NCI-H187 treated with DMSO at 0.1 percent for 48 hours (cell line): ENCODE measurements at places on chromosomes 13 and 19.

DNA sequence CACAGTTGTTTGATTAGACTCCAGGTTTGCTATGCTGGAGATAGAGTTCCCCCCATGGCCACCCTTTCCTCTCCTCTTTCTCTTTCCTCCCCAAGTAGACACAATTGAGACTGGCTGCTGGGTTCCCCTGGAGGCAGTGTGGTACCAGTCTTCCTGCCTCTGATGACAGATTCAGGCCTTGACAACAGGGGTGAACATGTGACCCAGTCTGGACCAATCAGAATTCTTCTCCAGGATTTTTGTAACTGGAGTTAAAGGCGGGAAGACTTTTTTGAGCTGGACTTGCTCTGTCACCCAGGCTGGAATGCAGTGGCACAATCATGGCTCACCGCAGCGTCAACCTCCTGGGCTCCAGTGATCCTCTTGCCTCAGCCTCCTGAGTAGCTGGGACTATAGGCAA lies 48.7 kb downstream of the CCNE1 start:
- no peak for DNase-seq

GRCh38 chr13:30421093-30422053 lies 920 bp upstream of the UBE2L5 start:
- peak; percentile 26 for DNase-seq

DNA sequence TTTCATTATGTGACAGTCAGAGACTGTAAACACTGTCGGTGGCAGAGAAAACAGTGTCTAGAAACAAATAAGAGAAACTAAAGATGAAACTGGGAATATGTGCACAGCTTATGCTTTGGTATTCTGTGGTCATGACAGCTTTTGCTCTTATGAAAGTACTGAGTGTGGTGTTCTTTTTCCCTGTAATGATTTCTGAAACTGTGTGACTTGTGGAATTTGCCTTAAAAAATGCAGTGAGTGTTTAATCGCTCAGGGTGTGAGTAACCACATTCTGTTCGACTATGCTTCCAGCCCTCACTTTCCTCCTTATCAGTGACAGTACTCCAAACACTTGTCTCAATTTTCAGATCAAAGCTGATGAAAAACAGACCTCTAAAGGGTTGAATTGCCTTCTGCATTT lies 66.9 kb upstream of the DIAPH3 start:
- DNase-seq: no peak

- DNase-seq: no peak
These were observed 67.3 kb downstream of the FOXO1 start for GRCh38 chr13:40599124-40599523.

GRCh38 chr13:97113231-97114001 lies 108.7 kb upstream of the MBNL2 start:
- peak; percentile 20 for DNase-seq

- DNase-seq: no peak
These were observed 5.5 kb upstream of the SULT2A1 start for GRCh38 chr19:47891622-47891922.

DNA sequence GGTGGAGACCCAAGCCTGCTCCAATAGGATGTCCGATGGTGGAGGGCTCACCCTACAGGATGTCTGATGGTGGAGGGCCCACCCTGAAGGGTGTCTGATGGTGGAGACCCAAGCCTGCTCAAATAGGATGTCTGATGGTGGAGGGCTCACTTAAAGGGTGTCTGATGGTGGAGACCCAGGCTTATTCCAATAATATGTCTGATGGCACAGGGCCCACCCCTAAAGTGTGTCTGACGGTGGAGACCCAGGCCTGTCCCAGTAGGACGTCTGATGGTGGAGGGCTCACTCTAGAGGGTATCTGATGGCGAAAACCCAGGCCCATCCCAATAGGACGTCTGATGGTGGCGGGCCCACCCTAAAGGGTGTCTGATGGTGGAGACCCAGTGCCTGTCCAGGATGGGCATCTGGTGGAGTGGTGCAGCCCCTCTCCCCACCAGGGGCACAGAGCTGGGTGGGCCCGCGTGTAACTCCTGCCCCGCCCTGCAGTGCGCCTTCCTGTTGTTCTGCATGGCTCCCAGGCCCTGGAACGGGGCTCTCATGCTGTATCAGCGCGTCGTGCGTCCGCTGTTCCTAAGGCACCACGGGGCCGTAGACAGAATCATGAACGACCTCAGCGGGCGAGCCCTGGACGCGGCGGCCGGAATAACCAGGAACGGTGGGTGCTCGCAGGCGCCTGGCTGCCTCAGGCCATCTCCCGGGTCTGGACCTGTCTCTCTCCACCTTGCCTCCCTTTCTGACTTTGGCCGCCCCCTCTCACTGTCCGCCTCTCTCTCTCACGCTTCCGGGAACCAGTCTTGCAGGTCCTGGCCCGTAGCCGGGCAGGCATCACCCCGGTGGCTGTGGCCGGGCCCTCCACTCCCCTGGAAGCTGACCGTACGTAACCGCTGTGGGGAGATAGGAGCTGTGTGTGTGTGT lies 5.1 kb downstream of the REEP6 start:
- no peak for DNase-seq

DNA sequence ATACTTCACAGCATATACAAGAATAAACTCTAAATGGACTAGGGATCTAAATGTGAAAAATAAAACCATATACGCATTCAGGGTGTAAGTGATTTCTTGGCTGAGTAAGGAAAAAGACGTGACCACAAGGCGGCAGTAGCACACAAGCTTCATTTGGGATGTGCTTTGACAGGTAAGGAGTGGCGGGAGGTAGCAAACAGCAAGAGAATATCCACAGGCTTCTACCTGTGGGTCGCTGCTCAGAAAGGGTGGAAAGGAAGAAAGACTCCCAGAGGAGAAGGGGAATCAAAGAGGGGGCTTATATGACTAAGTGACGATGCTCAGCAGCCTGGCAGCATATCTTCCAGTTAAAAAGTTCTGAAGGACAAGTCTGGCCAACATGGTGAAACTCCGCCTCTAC lies 2.5 kb upstream of the ZNF121 start:
- DNase-seq: no peak

DNA sequence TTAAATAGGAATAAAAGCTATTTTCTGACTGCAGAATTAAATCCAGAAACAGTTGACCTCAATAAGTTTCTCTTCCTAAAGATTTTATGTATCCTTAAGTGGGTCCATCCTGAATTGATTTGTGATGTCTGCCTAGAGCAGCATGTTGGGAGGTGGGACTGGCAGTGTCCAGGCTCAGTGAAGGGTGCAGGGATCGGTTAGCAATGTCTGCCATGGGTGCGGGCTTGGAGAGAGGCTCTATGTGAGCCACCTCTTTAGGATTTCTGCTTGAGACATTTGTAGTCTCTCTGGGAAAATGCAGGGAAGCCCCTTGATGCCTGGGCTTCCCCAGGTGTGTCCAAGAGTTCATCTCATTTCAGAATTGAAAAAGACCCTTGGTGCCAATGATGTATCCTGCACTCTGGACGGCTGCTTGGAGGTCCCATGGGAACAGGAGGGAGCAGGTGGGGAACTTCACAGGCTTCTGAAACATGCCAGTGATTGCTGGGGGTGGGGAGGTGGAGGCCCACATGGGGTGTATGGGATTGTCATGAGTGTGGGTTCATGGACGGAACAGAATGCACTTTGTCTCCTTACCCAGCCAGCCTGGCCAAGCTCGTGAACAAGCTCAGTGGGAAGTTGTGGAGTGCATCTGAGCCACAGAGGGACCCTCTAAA lies 6.2 kb upstream of the COLGALT1 start:
- no peak for DNase-seq

DNA sequence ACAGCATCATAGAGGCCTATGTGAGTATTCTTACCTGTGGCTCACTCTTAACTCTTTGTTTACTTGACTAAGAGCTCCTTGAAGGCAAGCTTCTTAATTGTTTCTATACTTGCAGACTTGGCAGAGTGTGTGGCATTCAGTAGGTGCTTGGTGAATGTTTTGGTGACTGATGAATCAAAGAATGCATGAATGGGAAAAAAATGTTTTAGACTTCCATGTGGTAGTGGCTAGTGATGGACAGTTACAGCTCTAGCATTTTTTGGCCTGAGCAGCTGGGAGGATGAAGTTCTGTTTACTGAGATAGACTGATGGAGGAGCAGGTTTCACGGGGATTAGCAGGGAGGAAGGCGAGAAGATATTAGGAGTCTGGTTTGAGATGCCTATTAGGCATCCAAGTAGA lies 13.6 kb downstream of the HAS1 start:
- DNase-seq: no peak

GRCh38 chr13:27654059-27654458 lies 32.4 kb downstream of the POLR1D start:
- DNase-seq: no peak

- DNase-seq: no peak
These were observed 344.4 kb upstream of the PCDH9 start for GRCh38 chr13:67574320-67575233.

DNA sequence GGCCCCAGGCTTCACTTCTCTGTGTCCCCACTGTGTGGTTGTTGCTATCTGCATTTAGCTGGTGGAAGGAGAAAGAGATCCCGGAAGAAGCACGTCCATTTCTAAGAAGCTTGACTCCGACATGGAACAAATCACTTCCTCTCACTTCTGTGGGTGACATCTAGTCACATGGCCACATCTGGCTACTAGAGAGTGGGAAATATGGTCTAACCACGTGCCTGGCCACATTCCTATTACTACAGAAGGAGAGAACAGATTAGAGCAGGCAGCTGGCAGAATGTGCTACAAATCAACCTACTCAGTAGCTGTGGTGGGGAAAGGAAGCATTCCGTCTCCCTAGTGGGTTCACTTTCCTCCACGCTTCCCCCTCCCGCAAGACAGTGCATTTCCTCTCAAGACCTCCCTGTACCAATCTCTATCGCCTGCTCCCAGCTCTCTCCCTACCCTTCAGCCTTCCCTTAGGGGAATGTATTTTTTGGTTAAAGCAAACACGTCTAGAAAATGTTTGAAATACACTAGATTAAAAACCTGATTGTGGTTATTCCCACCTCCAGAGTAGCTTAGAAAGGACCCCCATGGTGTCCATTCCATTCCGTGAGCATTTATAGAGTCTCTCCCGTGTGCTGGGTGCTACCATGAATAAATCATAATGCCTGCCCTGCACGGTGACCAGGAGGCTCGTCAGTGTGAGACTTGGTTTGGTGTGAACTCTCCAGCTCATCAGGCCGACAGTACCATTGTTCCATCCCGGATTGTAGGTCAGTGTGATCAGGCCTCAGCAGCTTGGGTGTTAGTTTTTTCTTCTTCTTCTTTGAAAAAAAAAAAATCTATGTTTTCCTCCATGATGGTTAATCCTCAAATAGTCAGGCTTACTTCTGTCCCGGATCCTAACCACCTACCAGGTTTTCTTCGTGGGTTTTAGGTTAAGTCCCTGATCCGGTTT lies 8.0 kb upstream of the AMER2 start:
- DNase-seq: no peak

DNA sequence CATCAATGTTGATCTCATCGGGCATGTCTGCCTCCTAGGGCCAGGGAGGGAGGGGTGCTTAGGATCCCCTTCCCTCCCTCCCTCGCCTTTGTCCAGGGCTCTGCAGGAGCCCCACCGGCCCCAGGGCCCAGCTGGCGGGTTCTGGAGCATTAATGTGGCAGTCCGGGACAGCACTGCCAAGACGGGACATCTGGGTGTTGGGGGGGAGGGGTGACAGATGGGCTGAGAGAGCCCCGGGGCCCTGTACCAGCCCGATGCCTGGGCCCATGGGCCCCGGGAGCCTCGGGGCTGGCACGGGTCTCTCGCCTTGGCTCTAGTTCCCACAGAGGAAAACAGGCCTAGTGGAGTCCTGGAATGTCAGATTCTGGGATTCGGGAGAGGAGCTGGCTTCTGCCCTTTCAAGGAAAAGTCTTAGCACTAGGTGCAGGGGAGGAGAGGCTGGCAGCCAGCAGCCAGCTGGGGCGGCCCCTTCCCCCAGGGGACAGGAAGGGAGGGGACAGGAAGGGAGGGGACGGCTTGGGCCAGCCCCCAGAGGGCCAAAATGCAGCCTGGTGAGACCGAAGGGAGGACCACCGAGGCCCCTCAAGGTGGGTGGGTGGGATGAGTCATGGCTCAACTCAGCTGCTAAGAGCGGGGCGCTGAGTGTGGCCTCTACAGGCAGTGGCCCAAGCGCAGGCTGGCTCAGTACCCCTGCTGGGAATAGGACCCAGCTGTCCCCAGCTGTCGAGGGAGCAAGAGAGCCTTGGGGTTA lies 3.1 kb downstream of the PPP1R14A start:
- DNase-seq: no peak

- DNase-seq: no peak
These were observed 202.5 kb downstream of the NUFIP1 start for GRCh38 chr13:44786756-44787155.

DNA sequence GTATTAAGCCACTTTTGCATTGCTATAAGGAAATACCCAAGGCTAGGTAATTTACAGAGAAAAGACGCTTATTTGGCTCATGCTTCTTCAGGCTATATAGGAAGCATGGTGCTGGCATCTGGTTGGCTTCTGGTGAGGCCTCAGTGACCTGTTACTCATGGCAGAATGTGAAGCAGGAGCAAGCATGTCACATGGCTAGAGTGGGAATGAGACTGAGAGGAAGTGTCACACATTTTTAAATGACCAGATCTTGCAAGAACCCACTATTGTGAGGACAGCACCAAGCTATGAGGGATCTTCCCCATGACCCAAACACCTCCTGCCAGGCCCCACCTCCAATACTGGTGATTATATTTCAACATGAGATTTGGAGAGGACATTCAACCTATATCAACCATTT lies 25.7 kb upstream of the IGFL4 start:
- DNase-seq: no peak

GRCh38 chr13:40082639-40083038 lies 427.2 kb downstream of the COG6 start:
- no peak for DNase-seq

- no peak for DNase-seq
These were observed 1551.8 kb downstream of the SLITRK1 start for GRCh38 chr13:82330499-82330898.

DNA sequence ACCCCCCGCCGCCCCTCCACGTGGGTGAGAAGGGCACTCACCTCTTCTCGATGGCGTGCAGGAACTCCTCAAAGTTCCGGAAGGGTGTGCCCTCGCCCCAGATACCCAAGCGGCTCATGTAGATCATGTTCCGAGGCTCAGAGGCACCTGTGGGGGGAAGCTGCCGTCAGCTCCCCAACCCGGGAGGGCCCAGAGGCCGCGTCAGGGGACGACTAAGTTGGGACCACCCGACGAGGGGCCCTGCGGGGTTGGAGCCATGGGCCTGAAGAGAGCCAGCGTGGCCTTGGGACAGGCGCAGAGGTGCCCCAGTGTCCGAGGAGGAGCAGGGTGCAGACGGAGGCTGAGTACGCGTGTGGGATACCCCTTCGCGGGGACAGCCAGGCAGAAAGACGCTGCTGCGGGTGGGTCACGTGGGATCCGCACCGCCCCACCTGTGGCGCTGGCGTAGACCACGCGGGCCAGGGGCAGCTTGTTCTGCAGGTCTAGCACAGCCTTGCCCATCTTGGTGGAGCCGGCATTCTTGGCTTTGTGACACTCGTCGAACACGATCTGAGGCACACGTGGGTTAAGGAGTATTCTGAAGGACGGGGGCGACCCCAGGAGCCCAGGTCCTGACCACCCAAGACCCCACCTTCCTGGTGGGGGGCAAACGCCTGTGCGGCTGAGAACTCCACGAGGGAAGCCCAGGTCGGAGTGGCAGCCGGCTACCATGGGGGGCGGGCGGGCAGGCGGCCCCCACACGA lies 15.9 kb downstream of the GPX4 start:
- DNase-seq: no peak

GRCh38 chr13:92657565-92657964 lies 569.0 kb upstream of the GPC6 start:
- DNase-seq: no peak
